ENCODE measurements at places on chromosomes 5 and 9.

GRCh38 chr9:120378680-120379079, 201.3 kb downstream of the CDK5RAP2 start:
- DNase-seq = no peak

GRCh38 chr5:144254552-144254951, 83.9 kb downstream of the KCTD16 start:
- no peak for DNase-seq

- DNase-seq = no peak
Observed at GRCh38 chr5:8701251-8701650, 832.3 kb downstream of the MTRR start.

DNA sequence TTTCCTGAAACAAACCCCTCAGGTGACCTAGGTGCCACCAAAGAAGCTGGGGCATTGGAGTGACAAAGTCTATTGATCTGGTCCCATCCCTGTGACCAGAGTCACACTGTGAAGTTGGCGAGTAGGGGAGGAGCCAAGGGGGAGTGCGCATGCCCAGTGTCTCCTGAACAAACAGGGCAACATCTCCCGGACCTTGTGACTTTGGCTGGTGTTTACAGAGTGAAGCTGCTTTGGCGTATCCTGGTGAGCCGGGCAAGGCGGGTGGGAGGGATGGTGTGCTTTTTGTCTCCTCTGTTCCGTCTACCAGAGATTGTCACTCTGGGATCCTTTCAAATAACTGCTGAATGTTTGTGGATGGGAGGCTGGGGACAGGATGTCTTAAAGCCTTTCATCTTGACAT, 204.5 kb downstream of the HSPA4 start:
- no peak for DNase-seq

GRCh38 chr5:61301341-61302199, 30.5 kb upstream of the ZSWIM6 start:
- DNase-seq = no peak
